ENCODE measurements at places on chromosomes 1 and 21.
A peak's percentile ranks its signal among the peaks of the same experiment; 100 is the strongest.

DNA sequence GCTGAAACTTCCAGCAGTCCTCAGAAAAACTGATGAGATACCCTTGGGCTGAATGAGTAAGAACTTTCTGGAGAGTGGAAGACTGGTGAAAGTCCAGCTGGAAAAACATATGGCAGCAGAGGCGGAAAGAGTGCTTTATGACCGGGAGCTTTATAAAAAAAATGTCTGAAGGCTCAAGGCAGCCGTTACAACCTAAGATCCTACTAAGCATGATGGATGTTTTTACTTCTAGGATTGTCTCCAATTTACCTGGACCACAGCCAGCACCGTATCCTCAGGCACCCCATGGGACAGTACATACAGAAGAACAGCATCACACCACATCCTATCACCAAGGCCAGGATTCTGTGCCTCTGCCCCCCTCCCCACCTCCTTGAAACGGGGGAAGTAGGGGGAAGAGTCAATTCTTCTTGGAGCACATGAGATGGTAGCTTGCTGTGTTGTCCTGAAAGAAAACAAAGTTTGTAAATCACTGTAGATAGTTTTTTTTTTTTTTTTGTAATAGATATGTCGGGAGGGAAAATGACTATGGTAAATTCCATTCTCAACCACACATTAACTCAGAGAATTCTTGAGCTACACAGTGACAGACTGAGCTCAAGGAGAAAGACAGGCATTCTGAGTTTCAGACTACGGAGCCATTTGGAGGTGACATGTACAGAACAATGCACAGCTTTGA is 11.8 kb upstream of the IRF2BP2 start:
- peak overlapping the region; percentile 27 for H3K4me3 ChIP-seq
- no peaks in the 10 kb centered on the region for H3K27me3 ChIP-seq
- H3K36me3 ChIP-seq, result no peaks in the 10 kb centered on the region
- peaks cover 68% of the 10 kb centered on the region for H3K4me1 ChIP-seq
- peak; percentile 81 for DNase-seq

DNA sequence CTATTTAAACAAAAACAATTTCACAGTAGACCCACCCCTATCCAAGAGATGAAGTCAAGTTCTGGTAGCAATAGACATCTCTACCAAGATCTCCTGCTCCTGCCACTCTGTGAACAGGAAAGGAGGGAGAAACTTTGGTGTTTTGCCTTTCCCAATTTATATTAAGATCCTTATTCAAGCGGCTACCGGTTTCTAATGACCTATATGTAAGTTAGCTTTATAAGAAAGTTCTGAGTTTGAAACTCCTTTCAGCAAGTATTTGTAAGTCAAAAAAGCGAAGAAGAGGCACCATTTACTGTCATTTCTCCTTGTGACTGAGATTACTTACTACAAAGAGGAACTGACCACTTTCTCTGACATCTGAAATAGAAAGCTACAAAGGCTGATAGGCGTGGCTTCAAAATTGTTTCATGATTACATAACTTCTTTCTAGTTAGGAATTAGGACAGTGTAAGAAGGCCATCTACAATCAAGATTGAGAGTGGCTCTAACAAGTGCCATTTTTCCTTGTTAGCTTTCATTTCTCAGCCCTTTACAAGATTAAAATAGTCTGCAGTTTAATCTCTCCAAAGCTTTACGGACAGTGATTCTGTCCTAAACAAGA is at the start of gene MNDA:
MNDA (plus strand) TSS at position 448 of the 604 bp plus-strand sequence. CDS start 10,803 bp downstream, outside the sequence.
- no peaks in the 10 kb centered on the region for H3K4me1 ChIP-seq
- no peak for DNase-seq
- no peak within 1 kb of the TSS for H3K4me3 ChIP-seq
- no peak within 1 kb of the TSS for H3K27ac ChIP-seq
- H3K27me3 ChIP-seq, result no peaks in the 10 kb centered on the region
- no peaks in the 10 kb centered on the region for H3K36me3 ChIP-seq

DNA sequence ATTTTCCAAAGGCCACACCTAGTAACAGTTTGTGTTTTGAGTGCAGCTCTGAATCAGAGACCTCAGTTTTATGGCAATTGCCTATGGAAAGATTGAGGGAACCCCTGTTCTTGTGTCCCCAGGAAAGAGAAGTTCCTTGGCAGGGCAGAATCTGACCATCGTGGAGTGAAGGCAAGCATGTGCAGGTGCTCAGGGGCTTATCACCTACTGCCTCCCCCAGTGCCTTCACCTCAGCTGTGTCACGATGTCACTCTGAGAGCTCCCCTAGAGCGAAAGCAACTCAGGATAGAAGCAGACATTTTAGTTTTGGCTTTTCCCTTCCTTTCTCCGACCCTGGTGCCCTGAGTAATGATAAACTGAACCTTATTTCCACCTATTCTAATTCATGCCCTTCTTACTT is 1.8 kb upstream of the SPRR1A start:
- H3K4me3 ChIP-seq, result no peak overlapping the region
- H3K27ac ChIP-seq, result no peak overlapping the region
- H3K36me3 ChIP-seq, result no peaks in the 10 kb centered on the region
- peaks cover 15% of the 10 kb centered on the region for H3K27me3 ChIP-seq
- DNase-seq, result no peak

DNA sequence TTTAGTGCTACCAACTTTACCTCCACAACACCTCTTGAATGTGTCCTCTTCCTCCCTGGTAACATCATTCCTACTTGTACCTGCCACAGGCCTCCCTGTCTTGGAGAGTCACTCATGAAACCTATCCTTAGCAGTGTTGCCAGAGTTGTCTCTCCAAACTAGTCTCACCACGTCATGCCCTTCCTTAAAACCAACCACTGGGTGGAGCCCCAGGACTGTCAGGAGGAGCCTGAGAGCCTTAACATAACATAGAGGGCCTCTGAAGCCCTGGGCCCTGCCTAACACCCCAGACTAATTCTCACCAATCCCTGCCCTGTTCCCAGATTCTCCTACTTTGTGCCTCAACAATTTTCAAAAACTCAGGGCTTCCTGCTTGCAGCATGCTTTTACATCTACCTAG is 65.3 kb downstream of the ZNF697 start:
- H3K27me3 ChIP-seq, result no peaks in the 10 kb centered on the region
- H3K27ac ChIP-seq, result no peak overlapping the region
- DNase-seq, result peak; percentile 79

GRCh38 chr1:65151641-65152040 is 3.6 kb downstream of the AK4 start:
- H3K27ac ChIP-seq, result no peak overlapping the region
- no peaks in the 10 kb centered on the region for H3K27me3 ChIP-seq
- H3K4me1 ChIP-seq, result no peaks in the 10 kb centered on the region
- DNase-seq, result no peak

- peak; percentile 27 for DNase-seq
- H3K4me1 ChIP-seq, result no peaks in the 10 kb centered on the region
- H3K27me3 ChIP-seq, result no peaks in the 10 kb centered on the region
- H3K27ac ChIP-seq, result no peak overlapping the region
- H3K36me3 ChIP-seq, result no peaks in the 10 kb centered on the region
These were observed 235.1 kb downstream of the KIF26B start for GRCh38 chr1:245389873-245390272.

GRCh38 chr1:236575523-236575922 is 28.8 kb downstream of the HEATR1 start:
- peak overlapping the region; percentile 29 for H3K4me3 ChIP-seq
- H3K36me3 ChIP-seq, result peaks cover 71% of the 10 kb centered on the region
- DNase-seq, result peak; percentile 77
- H3K4me1 ChIP-seq, result peaks cover 22% of the 10 kb centered on the region
- no peaks in the 10 kb centered on the region for H3K27me3 ChIP-seq
- H3K27ac ChIP-seq, result peak overlapping the region; percentile 63

DNA sequence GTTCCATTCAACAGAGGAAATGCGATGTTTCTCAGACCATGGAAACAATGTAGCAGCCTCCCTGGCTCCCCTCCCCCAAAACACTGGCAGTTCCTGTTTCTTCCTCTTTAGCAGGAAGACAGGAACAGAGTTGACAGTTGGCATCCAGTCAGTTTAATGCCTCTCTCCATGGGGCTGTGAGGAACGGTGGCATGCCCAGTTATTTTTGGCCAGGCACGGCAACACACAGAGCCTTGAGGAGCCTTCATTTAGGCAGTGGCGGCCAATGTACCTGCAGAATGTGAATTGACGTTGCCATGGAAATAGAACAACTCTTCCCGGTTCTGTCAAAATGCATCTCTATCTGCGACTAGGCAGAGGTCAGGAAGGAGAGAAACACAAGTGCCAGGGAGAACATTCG is 330.6 kb downstream of the DSCAM start:
- no peaks in the 10 kb centered on the region for H3K27me3 ChIP-seq
- H3K36me3 ChIP-seq, result no peaks in the 10 kb centered on the region
- no peaks in the 10 kb centered on the region for H3K4me1 ChIP-seq
- H3K4me3 ChIP-seq, result no peak overlapping the region

GRCh38 chr1:150165622-150166612 is 16.2 kb downstream of the PLEKHO1 start:
- peaks cover 21% of the 10 kb centered on the region for H3K4me1 ChIP-seq
- H3K4me3 ChIP-seq, result no peak overlapping the region
- H3K27ac ChIP-seq, result no peak overlapping the region
- DNase-seq, result peak; percentile 65
- H3K36me3 ChIP-seq, result no peaks in the 10 kb centered on the region

DNA sequence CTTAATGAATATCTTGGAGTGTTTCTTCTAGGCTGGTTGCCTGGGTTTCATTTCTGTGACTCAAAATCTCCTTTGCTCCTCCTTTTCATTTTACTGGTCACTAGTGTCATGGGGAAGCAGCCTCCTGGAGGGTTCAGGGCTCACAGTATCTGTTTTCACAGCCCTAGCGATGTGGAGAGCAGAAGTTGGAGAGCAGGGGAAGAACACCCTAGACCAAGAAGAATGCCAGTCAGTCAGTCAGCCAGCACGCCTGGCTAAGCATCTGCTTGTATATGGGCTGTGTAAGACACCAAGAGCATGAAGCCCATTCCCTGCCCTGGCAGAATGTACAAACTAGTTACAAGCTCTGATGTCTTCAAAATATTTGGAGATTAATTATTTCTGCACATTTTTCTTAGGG is 7.9 kb downstream of the RXRG start:
- no peak overlapping the region for H3K4me3 ChIP-seq
- H3K27me3 ChIP-seq, result peaks cover 7% of the 10 kb centered on the region

DNA sequence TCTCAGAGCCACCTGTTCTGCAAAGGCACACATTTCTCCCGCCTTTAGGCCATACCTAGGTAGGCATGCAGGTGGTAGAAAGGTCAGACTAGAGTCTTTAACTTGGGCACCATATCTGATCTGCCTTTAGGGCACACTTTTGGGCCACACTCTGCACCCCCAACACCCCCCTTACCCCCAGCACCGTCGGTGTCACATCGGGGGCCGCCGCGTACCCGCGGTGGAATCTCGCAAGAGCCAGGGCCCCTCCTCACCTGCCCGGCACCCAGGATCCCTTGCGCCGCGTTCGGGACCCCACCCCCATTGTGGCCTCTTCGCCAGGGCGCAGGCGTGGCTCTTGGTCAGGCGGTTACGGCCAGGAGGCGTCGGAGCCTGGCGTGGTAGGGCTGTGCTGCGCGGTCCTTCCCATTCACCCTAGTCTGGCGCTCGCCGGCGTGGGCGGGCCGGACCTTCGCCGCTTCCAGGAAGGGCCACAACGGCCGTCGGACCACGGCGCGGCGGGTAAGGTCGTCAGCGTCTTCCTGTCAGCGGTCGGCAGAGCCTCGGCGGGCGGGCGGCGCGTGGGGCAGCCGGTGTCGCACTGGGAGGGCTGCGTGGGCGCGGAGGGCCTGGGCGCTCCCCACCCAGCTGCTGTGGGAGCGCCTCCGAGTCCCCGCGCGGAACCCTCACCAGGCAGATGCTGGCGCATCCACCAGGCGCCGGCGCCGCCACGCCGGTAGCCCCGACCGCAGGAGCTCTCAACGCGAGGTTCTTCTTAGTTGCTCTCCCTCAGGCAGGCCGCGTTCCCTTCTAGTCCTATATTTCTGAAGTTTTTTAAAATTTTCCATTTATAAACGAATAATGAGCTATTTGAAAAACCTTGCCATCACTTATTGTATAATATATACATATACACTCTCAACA is at the start of gene DNAH14:
DNAH14 (plus strand) TSS at position 341 of the 903 bp plus-strand sequence. CDS start 23,028 bp downstream, outside the sequence.
- H3K36me3 ChIP-seq, result no peaks in the 10 kb centered on the region
- no peaks in the 10 kb centered on the region for H3K27me3 ChIP-seq
- no peaks in the 10 kb centered on the region for H3K4me1 ChIP-seq
- DNase-seq, result peak; percentile 88
- peak within 1 kb of the TSS; percentile 24 for H3K27ac ChIP-seq
- H3K4me3 ChIP-seq, result peak within 1 kb of the TSS; percentile 66

GRCh38 chr21:46356494-46357334 is 32.8 kb downstream of the PCNT start:
- no peak for DNase-seq
- no peak overlapping the region for H3K4me3 ChIP-seq
- H3K27ac ChIP-seq, result no peak overlapping the region
- H3K27me3 ChIP-seq, result no peaks in the 10 kb centered on the region

GRCh38 chr1:11802973-11803885 is 2.5 kb downstream of the MTHFR start:
- peak overlapping the region; percentile 79 for H3K27ac ChIP-seq
- no peaks in the 10 kb centered on the region for H3K27me3 ChIP-seq
- DNase-seq, result peak; percentile 93

DNA sequence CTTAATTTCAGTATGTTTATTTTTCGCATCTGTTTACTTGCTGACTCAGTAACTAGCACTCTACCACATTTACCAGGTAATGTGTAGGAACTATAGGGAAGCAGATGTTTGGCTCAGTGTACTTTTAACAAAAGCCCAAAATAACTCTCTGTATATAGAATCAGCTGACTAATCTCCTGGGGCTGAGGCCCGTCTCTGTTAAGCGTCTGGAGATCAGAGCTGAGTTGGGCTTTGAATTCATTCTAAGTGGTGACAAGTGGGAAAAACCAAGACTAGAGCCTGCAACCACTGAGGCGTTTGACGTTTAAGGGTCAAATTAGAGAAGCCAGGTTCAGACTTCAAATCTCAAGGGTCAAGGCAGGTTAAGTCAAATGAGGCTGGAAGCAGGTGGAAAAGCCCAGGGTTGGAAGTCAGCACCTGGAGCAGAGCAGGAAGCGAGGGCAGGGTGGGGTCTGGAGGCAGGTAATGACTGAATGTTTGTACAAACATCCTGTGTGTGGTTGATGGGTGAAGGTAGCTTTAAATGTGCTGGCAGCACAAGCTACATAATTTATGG is 56.8 kb upstream of the LYST start:
- no peaks in the 10 kb centered on the region for H3K27me3 ChIP-seq
- no peaks in the 10 kb centered on the region for H3K36me3 ChIP-seq
- no peak for DNase-seq
- H3K27ac ChIP-seq, result no peak overlapping the region

GRCh38 chr1:22038036-22038435 is 14.5 kb upstream of the CDC42 start:
- H3K36me3 ChIP-seq, result no peaks in the 10 kb centered on the region
- H3K27ac ChIP-seq, result 0 out of 2 replicates have a peak overlapping the region, but pooled peaks have one; percentile 19
- H3K4me3 ChIP-seq, result no peak overlapping the region
- H3K4me1 ChIP-seq, result peaks cover 9% of the 10 kb centered on the region
- DNase-seq, result peak; percentile 56
- no peaks in the 10 kb centered on the region for H3K27me3 ChIP-seq

GRCh38 chr1:17966341-17966740 is 141.3 kb upstream of the IGSF21 start:
- no peaks in the 10 kb centered on the region for H3K4me1 ChIP-seq
- no peaks in the 10 kb centered on the region for H3K27me3 ChIP-seq
- H3K4me3 ChIP-seq, result no peak overlapping the region

All from GM23248 (cell line).